Glomerular endothelial cell (primary cell): ENCODE measurements at places on chromosomes 1 and 21.

GRCh38 chr1:157771661-157772425 lies 5.1 kb downstream of the FCRL2 start:
- no peak for DNase-seq

GRCh38 chr1:24388331-24388885 lies 25.2 kb downstream of the STPG1 start:
- DNase-seq = no peak

DNA sequence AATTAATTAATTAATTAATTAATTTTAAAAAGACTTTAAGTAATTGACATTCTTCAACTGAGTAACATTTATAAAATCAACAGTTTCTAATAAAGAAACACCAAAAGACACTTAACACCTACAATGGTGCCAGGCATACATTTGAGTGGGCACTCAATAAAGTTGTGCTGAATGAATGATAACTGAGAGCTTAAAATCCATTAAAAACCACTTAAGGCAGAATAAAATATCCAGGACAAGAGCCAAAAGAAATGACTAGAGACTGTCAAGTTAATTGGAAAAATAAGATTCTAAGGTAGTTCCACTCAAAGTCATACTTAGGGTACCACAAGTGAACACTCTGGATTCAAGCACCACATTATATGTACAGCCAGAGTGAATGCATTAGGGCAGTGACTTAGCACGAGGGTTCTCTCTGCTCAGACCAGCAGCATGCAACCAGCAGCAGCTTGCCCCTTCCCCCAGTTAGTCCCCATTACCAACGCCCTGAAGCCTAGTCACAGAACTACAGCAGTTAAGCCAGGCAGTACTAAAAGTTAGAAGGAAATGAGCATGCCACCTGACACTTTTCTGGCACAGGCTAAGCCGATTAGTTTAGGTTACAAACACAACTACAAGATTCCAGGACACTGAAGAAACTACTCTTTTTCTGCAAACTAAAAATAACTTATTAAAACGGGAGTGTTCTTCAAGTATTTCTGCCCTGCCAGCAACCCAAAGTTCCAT lies 46.5 kb downstream of the LUZP1 start:
- no peak for DNase-seq

DNA sequence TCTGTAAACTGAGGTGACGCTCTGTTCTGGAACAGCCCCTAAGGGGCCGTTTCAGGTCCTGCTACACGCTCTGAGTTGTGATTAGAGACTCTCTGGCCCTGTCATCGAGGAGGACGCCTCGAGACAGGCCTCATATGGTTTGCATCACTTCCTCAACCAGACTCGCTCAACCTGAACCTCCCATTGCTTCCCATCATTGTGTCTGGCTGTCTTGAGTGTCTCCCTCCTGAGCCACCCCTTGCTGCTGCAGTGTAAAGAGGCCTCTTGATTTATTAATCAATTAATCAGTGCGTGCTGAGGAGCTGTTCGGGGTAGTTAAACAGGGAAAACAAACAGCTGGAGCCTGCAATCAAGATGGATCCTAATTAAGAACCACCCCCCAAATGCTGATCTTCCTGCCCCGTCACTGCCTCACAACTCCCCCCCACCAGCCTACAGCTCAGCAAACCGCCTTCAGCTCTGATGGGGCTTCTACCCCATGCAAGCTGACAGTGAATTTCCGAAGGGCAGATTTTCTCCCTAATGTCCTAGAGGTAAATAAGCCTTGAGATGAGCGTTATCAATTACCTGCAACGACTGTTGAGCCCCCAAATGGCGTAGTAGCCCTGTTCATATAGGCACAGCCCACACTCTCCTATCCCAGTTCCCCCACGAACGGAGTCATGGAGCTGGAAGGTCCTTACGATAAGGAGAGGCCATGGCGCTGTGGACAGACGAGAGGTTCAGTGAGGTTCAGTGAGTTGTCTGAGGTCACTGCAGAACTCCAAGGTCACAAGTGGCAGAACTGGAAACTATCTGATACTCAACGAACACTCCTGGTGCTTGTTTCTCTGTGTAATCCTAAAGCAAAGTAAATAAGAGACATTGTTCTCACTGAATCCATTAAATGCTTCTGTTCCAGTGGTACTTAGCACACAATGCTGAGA lies 210.6 kb downstream of the KIF26B start:
- DNase-seq = no peak

GRCh38 chr1:52725903-52726264 lies 369 bp upstream of the ZYG11B start:
- peak; percentile 5 for DNase-seq

- DNase-seq = no peak
Measured at GRCh38 chr21:31258073-31258472, 86.0 kb downstream of the TIAM1 start.

DNA sequence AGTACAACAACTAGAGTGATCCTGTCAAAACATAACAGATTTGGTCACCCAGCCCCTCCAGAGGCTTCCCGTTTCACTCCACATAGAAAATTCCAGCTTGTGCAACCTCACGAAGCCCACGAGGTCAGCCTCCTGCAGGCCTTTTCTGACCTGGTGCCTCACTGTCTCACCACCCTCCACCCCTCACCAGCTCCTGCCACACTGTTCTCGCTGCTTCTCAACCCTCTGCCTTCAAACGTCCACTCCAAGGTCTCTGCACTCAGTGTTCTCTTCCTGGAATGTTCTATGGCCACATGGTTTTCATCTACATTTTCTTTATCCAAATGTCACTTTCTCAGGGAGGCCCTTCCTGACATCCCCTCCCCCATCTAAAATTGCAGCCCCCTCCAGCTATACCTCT lies 178.9 kb downstream of the DHRS3 start:
- no peak for DNase-seq

GRCh38 chr1:36091698-36092097 lies 3.0 kb downstream of the ADPRS start:
- no peak for DNase-seq

GRCh38 chr1:37497832-37498231 lies 16.7 kb downstream of the MEAF6 start:
- no peak for DNase-seq

- DNase-seq = no peak
Measured at GRCh38 chr1:176847052-176847451, 317.5 kb downstream of the ASTN1 start.

DNA sequence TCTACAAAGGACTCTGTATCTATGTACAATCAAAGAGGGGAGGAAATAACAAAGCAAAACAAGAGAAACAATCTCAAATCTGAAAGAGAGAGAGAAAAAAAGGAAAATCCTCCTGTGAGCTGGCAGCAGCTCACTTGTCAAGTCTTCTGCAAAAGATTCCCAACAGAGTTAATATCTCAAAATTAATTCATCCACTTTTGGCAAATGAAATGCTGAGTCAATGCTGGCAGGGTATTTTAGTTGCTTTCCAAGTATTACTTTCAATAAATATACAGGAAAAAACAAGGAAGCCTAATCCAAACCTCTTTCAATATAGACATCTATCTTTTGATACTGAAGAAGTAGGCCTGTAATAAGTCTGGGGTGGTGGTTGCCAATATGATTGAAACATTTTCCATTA lies 613.9 kb upstream of the NEGR1 start:
- no peak for DNase-seq

DNA sequence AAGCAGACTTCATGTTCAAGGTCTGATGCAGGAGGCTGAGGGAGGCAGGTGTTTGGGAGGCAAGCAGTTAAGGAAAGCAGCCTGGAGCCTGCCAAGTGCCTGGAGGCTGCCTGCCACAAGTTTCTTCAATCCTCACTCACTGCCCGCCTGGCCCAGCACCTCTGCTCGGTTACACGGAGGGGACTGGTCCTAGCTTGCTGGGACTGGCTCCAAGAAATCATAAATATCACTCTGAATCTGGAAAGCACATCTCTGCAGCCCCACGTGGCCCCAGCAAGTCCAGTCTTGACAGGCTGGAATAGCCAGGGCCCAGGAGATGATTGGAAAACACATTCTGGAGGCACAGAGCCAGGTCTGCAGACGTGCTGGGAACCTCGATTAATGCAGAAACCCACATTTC lies 83.9 kb downstream of the BCAR3 start:
- DNase-seq = no peak

GRCh38 chr1:818618-819291 lies 105.0 kb upstream of the SAMD11 start:
- no peak for DNase-seq

DNA sequence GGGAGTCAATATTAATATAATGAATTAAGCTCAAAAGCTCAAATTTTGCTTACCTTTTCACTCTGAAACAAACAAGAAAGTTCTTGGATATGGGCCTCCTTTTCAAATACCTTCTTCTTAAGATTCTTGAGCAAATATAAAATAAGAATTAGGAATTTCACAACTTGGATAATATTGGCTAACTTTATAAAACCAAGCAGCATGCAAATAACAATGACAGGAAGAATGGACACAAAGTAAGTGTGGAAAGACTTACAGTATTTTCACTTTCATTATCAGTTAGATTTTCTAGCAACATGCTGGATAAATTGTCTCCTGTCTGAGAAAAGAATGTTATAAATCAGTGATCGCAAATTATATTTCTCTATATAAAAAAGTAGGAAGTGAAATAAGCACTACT lies 13.2 kb downstream of the ODF2L start:
- DNase-seq = no peak

- DNase-seq = no peak
Measured at GRCh38 chr1:78052685-78053405, 7.1 kb downstream of the GIPC2 start.

DNA sequence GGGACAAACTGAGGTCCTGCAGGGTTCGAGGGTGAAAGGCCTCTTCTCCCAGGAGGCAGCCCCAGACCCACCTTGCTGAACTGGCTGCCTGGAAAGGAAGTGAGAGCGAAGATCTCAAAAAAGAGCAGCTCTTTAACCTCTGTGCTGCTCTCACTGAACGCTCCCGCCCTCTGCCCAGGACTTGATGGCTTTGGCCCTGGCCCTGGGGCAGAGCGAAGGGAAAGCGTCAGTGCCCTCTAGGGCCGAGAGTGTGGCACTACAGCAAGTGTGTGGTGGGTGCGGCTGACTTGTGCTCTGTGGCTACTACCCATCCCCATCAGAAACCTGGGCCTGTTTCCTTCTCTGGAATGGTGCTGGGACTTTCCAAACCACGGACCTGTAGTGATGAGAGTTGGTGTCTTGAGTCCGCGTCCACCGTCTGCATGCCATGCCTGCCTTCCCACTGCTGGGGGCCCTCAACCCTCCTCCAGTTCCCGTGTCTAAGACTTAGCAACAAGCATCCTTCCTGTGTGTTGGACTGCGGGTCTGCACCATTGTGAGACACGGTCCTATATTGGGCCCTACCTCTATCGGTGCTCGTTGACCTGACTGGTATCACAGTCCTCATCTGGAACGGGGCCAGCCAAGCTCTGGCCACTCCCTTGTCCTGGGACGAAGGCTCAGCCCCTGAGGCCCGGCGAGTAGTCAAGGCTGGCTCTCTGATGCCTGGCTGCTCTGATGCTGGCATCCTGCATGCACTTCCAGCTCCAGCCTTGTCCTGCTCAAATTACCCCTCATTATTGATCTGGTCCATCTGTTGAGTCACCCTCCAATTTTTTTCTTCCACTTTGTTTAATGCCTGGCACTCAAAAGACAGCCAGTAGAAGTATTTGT lies 180.3 kb downstream of the DISC1 start:
- no peak for DNase-seq

GRCh38 chr21:42238185-42238934 lies 19.4 kb downstream of the ABCG1 start:
- DNase-seq = no peak

DNA sequence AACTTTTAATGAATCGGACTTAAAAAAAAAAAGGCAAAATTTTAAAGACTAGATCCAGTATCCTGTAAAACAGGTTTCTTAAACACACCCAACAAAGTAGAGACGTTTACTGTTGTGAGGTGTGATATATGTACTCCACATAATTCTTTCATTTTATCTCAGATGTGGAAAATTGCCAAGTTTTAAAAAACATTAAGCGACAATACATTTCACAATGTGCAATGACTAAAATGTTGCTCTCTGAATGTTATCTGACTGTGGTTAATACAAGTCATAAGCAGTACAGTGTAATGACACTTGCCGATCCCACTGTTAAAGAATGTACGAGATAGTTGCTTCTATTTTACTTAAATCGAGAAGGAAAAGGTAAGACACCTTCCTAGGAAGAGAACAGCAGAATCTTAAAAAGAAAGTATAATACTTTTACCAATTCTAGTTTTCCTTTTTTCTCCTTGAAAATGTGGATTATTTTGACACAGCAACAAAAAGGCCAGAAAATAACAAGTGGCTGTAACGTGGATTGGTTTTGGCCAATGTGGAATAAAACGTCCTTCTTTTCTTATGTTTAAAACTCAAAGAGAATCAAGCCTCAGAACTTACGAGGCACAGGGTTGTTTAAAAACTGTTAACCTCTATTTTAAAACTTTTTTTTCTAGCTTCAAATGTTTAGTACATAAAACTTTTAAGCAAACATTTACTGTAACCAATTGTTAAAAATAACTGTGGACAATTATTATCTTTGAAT lies 51.4 kb downstream of the TP53BP2 start:
- DNase-seq = no peak

DNA sequence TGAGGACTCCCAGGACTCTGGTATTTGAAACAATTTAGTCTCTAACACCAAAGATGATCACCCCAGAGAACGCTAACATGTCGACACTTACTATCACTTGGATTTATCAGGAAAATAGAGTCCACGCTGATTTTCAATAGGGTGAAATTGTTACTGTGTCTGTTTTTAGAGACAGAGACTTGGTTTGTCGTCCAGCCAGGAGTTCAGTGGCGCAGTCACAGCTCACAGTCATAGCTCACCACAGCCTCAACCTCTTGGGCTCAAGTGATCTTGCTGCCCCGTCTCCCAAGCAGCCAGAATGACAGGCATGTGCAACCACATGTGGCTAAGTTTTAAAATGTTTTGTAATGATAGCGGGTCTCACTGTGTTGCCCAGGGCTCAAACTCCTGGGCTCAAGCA lies 5.3 kb downstream of the SSU72 start:
- DNase-seq = no peak

DNA sequence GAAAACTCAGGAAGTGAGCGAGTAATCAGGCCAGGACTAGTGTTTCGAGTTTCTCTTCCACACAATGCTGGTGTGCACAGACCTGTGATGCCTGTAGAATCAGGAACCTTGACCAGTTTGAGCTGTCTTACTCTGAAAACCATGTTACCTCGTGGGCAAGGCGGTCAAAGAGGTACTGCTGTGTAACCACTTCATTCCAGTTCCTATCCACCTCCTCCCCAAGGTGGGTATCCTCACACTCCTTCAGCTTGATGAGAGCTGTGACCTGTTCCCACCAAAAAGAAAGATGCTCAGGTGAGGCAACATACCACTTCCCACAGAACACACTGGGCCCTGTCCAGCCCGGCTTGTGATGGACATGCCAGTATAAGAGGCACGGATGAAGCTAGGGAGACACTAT lies 88.1 kb downstream of the NRDC start:
- DNase-seq = no peak

- DNase-seq = no peak
Measured at GRCh38 chr1:80993154-80993980, 807.4 kb upstream of the ADGRL2 start.
